ENCODE measurements at places on chromosomes 6 and 20.

DNA sequence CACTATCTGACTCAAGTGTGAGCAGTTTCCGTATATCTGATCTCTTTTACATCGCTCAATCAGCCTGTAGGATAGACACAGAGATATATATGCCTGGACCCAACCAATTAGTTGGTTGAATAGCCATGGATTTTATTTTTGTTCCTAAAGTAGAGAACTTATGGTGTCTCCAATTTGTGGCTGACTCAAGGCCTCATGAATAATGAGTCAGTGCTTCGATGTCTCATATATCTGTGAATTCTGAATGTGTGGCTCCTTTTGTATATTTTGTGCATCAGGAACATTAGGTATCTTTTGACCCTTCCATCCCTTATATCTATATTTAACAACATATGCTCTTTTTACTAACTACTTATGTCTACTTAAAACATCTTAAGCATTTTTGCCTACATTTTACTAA is 64.5 kb downstream of the OR2B2 start:
- DNase-seq = no peak

DNA sequence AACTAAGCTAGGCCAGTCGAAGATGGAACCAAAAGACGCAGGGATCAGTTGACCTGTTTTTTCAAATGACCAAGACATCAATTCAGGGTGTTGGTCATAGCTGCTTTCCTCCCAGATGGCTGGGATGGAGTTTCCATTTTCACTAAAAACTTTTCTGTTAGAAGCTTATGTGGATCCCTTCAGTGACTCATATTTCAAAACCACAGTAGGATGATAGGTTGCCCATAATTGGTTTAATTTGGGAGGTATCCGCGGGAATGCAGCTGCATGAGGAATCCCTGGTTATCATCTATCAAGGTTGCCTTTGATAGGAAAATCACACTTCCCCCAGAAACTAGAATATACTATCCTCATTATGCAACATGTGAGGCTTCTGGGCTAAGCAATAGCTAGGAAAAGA is 150.9 kb upstream of the MLIP start:
- DNase-seq = no peak

GRCh38 chr6:148738946-148739821 is 7.6 kb upstream of the UST start:
- DNase-seq = no peak

DNA sequence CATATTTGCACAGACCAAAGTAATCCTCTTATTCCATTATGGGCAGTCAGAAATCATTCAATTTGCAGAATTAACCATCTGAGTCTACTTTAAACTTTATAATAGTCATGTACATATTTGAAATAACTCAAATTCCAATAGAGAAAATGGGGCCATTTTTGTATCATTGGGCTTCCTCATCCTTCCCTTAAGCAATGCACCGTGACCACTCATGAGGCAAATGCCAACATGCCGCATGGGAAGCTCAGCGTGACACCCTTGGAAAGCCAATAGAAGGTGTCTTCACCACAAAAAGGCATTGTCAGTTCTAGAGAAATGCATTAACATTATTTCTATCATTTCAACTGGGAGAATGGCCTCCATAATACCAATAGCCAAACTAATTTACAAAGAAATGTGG is 38.5 kb downstream of the SIM1 start:
- no peak for DNase-seq

All from activated T-helper 1 cell treated with anti-CD3 and anti-CD28 coated beads, Interleukin-2, amount 50 U/mL, for 16 hours (primary cell).